OCI-M1 (cell line): ENCODE measurements at places on chromosomes 4 and X.

GRCh38 chrX:15320297-15320696 lies 4.9 kb upstream of the ASB11 start:
- peak; percentile 15 for DNase-seq

DNA sequence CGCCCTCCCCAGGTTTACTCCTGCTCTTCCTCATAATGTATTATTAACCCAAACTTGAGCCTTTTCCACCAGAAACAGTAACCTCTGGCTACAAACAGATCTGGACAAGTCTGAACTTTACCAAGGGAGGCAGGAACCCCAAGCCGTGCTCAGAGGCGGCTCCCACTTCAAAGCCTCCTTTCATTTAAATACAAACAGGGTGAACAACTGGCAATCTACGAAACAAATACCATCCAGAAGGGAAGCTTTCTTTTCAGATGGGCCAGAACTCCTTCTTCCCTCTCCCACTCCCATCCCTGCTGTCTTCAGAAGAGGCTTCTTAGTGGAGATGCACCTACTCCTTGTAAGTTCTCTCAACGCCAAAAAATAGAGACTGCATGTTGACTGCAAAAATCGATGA lies 2.1 kb upstream of the GPC4 start:
- no peak for DNase-seq

- no peak for DNase-seq
Observed at GRCh38 chr4:86452924-86453531, 93.2 kb upstream of the MAPK10 start.

DNA sequence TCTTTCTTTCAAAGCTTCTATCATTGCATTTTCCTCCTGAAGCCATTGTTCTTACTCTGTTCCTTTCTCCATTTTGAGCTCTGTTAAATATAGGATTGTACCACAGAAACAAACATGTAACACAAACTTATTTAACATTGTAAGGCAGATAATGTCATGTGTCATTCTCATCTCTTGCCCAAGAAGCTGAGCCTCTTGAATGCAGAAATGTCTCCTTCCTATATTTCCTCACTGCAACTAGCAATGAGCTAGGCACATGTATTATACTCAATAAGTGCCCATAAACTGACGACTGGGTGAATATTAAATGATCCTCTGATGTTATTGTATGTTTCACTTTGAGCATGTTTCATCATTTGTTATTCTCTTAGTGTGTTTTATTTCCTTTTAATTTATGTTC lies 56.7 kb upstream of the SLC7A11 start:
- no peak for DNase-seq

GRCh38 chr4:99754756-99755155 lies 61.9 kb upstream of the DAPP1 start:
- no peak for DNase-seq

DNA sequence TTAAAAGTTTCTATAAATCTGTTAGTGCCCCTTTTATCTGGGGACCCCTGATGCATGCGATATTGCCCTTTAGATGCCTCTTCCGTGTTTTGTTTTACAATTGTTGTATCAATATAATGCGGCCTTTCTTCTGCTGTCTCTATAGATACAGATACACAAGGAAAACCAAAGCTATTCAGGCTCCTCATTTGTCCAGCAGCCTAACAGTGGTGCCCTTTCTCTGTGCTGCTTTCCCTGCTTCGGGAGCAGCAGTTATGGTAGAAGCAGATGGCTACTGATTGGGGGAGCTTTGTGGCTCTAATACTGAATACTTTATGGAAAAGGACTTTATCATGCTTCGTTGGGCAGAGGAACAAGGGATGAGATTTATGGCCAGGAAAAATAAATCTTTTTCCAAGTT lies 10.6 kb upstream of the PRDM8 start:
- DNase-seq: no peak

- no peak for DNase-seq
Observed at GRCh38 chr4:165963621-165964020, 90.6 kb downstream of the TLL1 start.

GRCh38 chrX:48720577-48721250 lies 24.2 kb downstream of the SUV39H1 start:
- no peak for DNase-seq

DNA sequence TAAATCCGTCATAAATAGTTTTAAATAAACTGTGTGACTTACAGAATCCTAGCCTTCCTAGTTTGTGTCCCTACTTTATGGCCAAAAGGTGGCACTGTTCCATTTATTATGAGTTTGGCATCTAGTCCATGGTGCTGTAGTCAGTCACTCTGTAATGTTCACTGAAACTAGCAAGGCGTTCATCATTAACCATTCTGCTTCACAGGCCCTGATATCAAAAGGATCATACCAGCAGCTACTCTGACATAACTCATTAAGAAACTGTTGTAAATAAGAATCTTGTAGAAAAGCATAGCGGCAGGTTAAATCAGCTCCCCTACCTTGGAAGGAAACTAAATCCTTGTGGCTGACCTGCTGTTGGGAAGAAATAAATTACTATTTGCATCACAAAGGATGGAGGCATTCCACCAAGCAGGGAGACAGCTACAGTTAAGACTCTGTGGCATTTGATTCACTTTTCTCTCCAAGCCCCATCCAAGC lies 919.6 kb upstream of the DIAPH2 start:
- DNase-seq: peak; percentile 51

DNA sequence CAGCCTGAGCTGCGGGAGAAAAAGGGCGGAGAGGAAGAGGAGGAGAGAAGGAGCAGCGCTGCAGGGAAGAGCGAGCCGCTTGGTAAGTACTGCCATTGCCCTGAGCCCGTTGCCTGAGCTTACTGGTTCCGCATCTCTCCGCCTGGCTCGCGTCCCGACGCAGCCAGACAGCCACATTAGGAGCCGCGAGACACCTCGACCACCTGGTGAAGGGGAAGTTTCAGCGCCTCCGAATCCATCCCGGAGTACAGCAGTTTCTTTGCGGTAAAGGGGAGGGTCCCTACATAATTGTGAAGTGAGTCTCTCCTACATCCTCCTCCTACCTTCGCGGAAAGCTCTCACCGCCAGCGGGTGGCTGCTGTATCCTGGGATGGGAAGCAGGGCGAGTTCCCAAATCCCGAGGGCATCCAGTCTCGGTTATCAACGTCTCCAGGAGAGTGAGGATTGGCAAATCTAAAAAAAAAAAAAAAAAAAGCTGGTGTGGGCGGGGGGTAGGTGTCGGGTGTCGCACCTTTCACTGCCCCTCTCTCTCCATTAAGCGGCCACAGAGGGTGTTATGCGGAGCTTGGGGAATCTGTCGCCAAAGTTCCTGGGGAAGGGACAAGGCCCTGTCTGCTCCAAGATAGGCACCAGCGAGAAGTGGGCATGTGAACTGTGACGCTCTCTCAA lies 7.9 kb downstream of the TBX22 start:
- DNase-seq: peak; percentile 10

DNA sequence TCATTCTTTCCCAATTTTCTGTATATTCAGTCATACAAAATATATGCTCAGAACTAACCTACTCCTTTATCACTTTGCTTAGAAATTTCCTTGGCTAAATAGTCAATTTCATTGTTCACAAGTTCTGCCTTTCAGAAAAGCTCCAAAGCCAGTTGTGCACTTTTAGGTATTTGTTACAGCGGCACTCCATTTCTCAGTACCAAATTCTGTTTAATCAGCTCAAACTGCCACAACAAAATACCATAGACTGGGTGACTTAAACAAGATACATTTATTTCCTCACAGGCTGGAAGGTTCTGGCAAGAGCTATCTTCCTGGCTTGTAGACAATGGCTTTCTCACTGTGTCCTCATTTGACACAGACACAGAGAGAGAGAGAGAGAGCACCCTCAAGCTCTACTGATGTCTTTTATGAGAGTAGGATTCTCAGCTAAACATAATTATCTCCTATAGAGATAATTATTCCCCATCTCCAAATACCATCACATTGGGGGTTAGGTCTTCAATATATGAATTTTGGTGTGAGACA lies 188.8 kb upstream of the FSTL5 start:
- DNase-seq: no peak
